ENCODE measurements at places on chromosomes 16 and 17.
A peak's percentile ranks its signal among the peaks of the same experiment; 100 is the strongest.

- DNase-seq = no peak
These were observed 8.7 kb downstream of the CLEC19A start for GRCh38 chr16:19294156-19294649.

DNA sequence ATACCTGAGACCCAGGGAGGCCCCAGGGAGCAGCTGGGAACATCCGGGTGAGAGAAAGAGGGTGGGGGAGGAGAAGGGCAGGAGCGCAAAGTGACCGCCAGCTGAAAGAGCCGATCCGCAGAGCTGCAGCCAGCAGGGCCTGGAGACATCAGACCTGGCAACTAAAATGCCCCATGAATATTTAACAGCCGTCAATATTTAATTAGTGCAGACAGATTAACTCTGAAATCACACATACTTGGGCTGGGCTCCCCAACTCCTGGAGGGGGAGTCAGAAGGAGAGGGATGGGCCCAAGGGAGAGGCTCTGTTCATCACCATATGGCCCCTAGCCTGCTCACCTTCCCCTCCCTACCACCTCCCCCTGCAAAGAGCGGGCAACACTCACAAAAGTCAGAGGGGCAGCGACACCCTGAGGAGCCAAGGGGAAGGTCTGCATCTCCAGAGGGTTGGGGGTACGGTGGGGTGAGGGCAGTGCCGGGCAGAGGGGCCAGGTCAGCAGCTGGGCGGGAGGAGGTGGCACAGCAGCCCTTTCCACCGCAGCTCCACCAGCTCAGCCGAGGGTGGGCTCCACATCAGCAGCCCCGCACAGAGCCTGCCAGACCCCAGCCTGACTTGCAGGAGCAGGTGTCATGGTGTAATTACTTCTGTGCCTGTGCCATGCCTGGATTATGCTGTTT, 61.9 kb upstream of the CCL1 start:
- no peak for DNase-seq

DNA sequence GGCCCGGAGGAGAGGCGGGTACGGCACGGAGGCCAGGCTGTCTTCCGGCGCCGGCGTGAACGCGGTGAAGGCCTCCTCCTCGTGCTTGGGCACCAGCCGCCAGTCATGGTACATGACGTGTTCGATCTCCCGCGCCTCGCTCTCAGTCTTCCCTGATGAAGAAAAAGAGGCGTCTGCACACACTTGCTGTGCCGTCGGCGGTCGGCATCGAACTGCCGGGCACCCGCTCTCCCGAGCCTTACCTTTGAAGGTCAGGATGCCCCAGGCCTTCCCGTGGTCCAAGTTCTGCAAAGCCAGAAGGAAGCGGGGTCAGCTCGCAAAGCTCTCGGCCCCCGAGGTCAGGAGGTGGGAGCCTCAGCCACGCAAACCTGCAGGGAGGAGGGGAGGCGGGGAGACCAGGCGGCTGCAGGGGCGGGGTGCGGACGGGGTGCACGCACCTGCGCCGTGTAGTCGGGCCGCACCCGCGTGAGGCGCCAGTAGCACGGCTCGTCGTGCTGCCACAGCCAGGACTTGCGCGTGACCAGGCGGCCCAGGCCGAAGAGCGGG, at the start of gene EME2:
Gene EME2, plus strand, starts transcription at position 449 of the 546 bp plus-strand sequence. CDS start 418 bp downstream, outside the sequence.
- no peak for DNase-seq

GRCh38 chr16:66935314-66936011, at the start of gene CES2:
CES2 (plus strand) TSS chr16:66935516; CDS start chr16:66935636, 120 bp downstream.
- DNase-seq = peak; percentile 53

GRCh38 chr17:41771389-41772206, 14.9 kb downstream of the JUP start:
- no peak for DNase-seq

GRCh38 chr17:83103200-83103942, 24.0 kb downstream of the METRNL start:
- peak; percentile 84 for DNase-seq

DNA sequence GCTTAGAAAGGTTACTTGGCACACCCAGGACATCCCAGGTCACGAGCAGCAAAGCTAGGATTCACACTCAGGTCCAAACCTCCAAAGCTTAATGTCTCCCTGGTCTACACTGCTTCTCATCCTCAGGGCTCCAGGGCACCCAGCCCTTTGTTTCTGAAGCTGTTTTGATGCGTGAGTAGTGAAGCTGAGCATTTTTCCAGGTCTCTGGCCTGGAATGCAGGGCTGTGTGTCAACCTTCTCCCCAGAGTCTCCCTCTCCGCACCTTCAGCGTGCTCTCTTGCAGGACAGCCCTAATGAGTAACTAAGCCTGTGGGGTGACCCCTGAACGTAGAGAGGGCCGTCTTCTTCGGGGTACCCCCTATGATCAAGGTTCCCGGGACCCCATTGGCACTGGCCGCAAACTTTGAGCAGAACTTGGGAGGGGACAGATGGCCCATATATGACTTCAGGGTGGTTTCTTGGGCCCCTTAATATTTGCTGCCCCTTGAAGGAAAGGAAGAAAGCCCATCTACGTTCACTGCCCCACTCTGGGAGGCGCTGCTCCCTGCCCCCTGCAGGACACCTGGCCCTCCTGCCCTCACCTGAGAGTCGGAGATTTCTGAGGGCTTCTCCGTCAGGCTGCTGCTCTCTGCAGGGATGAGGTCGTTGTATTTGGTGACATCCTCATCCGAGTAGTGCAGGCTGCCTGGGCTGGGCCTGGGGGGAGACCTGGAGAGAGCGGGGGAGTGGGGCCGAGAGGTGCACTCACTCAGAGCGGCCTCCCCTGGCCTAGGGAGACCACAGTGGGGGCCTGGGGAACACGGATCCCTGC, 36.4 kb upstream of the CDC42EP4 start:
- DNase-seq = no peak

GRCh38 chr17:47162013-47162622, 27.0 kb downstream of the CDC27 start:
- DNase-seq = no peak

- DNase-seq = no peak
These were observed 6.2 kb downstream of the PRSS53 start for GRCh38 chr16:31082368-31083045.

DNA sequence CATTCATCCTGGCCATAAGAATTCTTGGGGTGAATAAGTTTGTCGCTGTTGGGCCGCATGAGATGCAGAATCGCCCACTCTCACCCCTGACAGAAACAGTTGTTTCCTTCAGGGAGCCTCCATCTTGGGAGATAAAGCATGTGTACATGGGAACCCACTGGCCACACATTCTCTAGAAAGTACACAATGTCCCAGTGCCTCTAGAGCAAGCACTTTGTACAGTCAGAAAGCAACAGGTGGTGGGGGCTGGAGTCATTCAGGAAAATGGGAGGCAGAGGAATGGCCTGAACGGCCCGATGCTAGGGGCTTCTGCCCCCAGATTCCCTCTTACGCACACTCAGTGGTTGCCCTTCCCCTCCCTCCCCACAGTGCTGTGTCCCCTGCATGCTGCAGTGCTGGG, 16.1 kb downstream of the ACE start:
- no peak for DNase-seq

DNA sequence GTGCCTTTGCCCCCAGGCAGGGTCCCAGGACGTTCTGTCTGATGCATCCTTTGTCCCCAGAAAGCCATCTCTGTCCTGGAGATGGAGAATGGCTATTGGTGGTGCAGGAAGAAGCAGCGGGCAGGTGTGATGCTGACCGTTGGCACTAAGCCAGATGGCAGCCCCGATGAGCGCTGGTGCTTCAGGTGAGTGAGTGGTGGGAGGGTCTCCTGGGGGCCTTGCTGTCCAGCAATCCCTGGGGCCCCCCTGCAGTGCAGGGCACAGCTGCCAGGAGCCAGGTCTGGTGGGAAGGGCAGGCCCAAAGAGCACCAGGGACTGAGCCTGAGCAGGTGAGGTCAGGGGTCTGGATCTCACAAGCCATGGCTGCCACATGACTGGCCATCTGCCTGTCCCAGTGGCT, 18.1 kb downstream of the TRPV2 start:
- DNase-seq = no peak

- DNase-seq = peak; percentile 13
These were observed 60.5 kb downstream of the NF1 start for GRCh38 chr17:31155208-31155810.

DNA sequence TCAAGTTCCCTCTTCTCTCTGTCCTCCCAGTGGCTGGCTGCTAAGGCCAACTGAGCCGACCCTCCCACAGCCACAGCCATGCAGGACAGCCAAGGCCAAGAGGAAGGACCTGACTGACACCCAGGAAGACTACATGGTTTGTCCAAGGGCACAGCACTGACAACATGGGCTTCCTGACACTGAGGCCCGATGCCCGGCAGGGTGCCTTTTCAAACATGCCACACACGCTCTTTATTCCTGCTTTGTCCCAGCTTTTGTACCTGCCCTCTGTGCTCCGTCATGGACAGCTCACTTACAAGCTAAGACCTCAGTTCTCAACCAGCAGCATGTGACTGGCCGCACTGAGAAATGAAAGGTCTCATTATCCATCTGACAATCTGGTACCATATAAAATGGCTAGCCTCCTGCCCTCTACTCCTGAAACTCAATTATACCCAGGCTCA, 45.8 kb downstream of the TEX2 start:
- no peak for DNase-seq

DNA sequence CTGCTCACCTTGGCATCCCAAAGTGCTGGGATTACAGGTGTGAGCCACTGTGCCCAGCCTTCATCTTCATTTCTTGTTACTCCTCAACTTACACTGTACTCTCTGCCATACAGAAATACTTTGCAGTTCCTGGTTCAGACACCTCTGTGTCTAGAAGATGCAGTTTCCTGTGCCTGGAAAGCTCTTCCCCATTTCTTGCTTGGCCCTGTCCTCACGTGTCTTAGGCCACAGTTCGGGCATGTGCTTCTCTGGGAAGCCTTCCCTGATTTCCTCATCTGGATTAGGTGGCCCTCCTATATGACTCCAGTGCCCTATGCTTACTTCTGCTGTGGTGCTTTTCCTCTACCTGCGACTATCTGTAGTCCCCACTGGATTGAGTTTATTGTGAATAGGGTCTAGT, 26.5 kb upstream of the CDR2 start:
- DNase-seq = no peak

- peak; percentile 45 for DNase-seq
These were observed 67.3 kb downstream of the ANKRD11 start for GRCh38 chr16:89422905-89423630.

DNA sequence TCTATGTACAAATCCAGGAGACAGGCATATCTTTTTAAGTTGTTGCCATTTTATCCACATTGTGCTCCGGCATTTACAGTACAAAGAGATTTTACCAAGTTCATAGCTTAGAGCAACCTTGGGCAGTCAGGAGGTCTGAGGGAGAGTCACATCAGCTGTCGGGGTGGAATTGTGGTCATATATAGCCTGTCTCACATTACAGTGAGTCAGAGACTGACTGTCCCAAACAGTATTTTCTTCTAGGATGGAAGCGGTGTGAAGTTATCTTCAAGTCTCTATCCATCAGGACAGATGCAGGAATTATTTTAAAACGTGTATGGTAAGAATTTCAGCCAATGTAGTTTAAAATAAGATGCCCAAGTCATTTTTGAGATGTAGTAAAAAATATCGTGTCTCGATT, 53.0 kb downstream of the GPRC5B start:
- peak; percentile 62 for DNase-seq
